ENCODE measurements at places on chromosomes 1 and 21. TPM values are rescaled to one million over a fixed set of nuclear protein-coding genes. Genes with fewer than 3 reads are reported as not detected.

The FMO5 gene
- total RNA-seq = 0.22 TPM

The OLIG2 gene
- not detected for total RNA-seq

The COL16A1 gene
- total RNA-seq = 74.1 TPM

The ITLN2 gene
- not detected for total RNA-seq

DNA sequence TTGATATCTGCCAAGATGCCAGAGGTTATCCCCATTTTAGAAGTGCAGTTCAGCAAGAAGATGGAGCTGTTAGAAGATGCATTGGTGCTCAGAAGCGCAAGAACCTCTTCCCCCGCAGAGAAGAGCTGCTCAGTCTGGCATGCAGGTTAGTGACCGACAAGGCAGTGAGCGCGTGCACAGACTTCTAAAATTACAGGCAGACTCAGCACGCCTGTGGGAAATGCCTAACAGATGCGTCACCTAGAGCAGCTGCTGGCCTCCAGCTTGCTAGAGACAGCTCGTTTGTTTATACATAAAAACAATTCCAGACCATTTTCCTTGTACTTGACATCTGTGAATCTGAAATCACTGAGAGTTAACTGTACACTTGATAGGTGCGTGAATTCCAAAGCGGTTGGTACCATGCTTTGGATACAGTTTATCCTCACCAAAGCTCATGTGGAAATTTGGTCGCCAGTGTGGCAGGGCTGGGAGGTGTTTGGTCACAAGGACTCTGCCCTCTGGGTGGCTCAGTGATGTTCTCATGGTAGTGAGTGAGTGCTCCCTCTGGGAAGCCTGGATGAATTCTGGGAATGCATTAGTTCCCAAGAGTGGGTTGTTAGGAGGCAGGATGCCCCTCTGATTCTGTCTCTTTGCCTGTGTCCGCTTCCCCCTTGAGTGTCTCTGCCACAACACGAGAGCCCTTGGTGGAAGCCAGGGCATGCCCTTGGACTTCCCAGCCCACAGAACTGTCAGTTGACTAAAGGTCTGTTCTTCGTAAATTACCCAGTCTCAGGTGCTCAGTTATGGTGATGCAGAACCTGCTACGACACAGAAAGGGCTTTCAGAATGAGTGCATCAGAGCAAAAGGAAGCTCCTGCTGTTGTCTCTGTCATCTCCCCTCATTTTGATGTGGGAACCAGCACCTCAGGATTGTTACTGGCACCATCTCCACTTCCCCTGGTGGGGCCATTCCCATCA, 24.4 kb downstream of the SNAP47 start:
- H3K27me3 ChIP-seq = no peaks in the 10 kb centered on the region
- peak overlapping the region; percentile 84 for H3K27ac ChIP-seq
- peaks cover 63% of the 10 kb centered on the region for H3K4me1 ChIP-seq

GRCh38 chr1:214660900-214661299, 57.9 kb downstream of the CENPF start:
- peaks cover 34% of the 10 kb centered on the region for H3K36me3 ChIP-seq
- no peak overlapping the region for H3K4me3 ChIP-seq
- peaks cover 32% of the 10 kb centered on the region for H3K4me1 ChIP-seq

DNA sequence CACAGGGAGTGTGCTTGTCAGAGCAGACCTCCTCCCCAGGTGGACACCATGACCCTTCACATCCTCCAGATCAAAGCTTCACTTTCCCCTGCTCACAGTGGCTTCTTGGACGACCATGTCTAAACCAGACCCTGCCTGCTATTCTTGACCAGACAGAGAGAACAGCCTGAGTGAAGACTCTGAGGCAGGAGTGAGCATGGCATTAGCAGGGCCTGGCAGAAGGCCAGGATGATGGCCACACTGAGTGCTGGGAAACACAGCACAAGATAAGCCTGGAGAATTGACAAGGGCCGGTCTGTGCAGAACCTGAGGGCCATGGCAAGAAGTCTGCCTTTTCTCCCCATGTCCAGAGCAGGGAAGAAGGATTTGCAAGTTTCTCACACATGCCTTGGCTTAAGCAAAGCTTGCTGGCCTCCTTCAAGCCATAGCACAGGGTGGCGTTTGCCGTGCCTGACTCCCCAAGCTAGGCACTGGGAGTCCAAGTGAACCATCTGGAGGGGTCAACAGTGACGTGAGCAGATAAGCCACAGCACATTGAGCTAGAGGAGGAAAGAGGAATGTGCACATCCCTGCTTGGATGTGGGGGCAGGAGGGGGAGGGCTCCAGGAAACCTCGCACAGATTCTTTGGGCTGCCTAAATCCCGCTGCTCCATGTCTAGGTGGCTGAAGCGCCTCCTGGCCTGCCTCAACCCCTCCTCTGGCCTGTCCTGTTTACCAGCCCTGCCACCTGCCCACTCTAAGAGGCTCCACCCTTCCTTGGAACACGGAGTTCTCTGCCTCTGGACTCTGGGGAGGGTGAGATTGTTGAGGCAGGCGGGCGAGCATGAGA, 87.1 kb downstream of the CD58 start:
- H3K27ac ChIP-seq = peak overlapping the region; percentile 37
- peaks cover 56% of the 10 kb centered on the region for H3K4me1 ChIP-seq
- peaks cover 7% of the 10 kb centered on the region for H3K36me3 ChIP-seq
- peak; percentile 69 for DNase-seq
- peaks cover 14% of the 10 kb centered on the region for H3K27me3 ChIP-seq
- H3K4me3 ChIP-seq = no peak overlapping the region

GRCh38 chr1:214473387-214473786, 78.0 kb downstream of the PTPN14 start:
- H3K36me3 ChIP-seq = peaks cover 14% of the 10 kb centered on the region
- DNase-seq = peak; percentile 50
- 0 out of 2 replicates have a peak, but pooled peaks cover 2% of the 10 kb centered on the region for H3K27me3 ChIP-seq
- H3K27ac ChIP-seq = peak overlapping the region; percentile 43

DNA sequence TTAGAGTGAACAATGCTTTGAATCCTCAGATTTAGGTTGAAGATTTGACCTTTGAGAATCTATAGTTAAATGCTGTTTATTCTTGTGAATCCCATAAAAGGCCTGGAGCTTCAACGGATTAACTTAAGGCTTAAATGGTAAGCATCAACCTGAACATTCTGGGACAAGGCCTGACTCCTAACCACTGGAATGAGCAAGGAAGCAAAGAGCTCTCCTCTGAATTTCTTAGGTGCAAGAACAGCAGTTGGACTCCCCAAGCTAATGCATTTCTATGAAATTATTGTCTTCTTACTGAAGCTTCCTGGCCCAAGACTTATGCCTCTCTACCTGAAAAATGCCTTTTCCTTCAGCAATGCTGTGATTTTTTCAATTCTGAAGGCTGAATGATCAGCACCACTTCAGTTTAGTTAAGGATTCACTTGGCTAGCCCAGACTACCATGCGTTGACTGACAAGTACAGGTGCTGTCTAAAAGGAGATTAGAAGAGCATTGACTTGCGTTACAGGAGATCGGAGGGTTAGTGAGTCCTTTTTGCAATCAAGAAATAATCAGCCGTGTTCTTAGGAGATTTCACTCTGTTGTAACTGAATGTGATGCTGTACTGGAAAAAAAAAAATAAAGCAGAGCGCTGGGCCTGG, 178.5 kb downstream of the ZC3H11B start:
- H3K27me3 ChIP-seq = peaks cover 5% of the 10 kb centered on the region
- H3K36me3 ChIP-seq = no peaks in the 10 kb centered on the region
- no peak overlapping the region for H3K27ac ChIP-seq
- no peak overlapping the region for H3K4me3 ChIP-seq
- DNase-seq = no peak

DNA sequence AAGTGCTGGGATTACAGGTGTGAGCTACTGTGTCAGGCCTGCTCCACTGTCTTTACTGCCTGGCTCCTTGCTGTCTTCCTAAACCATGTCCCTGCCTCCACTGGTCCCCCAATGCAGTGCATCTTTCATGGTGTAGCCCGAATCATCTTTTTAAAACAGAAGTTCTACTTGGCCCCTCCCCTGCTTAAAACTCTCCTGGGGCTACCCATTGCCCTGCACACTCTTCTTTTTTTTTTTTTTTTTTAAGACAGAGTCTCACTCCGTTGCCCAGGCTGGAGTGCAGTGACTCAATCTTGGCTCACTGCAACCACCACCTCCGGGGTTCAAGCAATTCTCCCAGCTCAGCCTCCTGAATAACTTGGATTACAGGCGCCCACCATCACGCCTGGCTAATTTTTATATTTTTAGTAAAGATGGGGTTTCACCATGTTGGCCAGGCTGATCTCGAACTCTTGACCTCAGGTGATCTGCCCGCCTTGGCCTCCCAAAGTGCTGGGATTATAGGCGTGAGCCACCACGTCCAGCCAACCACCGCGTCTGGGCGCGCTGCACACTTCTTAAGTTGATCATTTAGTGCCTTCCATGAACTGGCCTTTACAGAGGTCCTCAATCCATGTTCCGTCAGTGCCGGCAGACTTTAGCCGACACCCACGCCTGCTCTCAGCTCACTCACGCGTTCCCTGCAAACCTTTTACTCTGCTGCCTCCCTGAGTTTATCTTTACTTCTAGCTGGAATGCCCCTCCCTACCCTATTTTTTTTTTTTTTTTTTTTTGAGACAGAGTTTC, 2.4 kb downstream of the FCN3 start:
- H3K36me3 ChIP-seq = no peaks in the 10 kb centered on the region
- no peak overlapping the region for H3K4me3 ChIP-seq
- no peak for DNase-seq
- H3K4me1 ChIP-seq = peaks cover 16% of the 10 kb centered on the region
